ENCODE measurements at places on chromosomes 5 and 9.

GRCh38 chr5:177454397-177455035 lies 7.9 kb downstream of the PRR7 start:
- peak; percentile 82 for DNase-seq

DNA sequence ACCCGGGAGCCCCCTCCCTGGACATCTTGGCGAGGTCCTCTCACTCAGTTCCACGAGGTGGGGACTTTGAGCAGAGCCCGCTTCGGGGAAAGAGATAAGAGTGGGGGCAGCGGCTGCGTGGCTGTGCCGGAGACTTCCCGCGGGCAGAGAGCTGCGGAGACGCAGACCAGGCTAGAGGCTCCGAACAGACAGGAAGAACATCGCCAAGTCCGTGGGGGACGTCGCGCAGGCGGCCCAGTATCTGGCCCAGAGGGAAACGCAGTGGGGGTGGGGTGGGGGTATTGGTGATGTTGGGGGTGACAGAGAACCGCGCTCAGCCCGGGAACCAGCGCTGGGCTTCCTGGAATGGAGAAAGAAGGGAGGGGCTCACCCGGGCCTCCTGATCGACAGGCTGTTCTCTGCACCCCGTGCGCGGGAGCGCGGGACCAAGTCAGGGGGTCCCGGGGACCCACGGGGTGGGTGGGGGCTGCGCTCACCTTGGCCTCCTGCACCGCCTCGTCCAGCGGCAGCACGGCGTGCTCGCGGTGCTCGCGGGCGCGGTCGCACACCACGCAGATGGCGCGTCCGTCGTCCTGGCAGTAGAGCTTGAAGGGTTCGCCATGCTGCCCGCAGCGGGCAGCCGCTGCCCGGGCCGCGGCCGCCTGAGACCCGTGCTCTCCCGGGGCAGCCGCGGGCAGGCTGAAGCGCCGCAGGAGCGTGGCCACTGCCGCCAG lies 727 bp downstream of the TRIM7 start:
- no peak for DNase-seq

GRCh38 chr9:30609713-30610112 lies 1774.7 kb upstream of the ACO1 start:
- DNase-seq = no peak

- no peak for DNase-seq
Observed at GRCh38 chr5:17829456-17829855, 195.2 kb downstream of the TAF11L14 start.

DNA sequence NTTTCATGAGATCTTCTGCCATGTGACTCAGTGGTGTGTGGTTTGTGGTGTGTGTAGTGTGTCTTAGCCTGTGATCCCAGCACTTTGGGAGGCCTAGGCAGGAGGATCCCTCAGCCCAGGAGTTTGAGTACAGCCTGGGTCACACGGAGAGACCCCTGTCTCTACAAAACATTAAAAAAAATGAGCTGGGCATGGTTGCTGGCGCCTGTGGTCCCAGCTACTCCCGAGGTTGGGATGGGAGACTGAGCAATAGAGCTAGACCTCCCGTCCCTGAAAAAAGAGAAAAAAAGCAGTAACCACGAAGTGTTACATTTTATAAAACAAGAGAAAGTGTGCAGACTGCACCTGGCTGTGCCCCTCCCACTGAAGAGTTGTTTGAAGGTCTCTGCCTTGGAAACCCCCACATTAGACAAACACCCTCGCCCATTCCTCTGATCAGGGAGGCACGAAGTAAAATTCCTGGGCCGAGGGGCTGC lies 21.2 kb upstream of the RNU6ATAC start:
- no peak for DNase-seq
